Activated CD4-positive, alpha-beta T cell treated with anti-CD3 and anti-CD28 coated beads for 24 hours (primary cell): ENCODE measurements at places on chromosomes 1 and 21.

- DNase-seq: no peak
Observed at GRCh38 chr1:165679282-165680036, 18.9 kb downstream of the ALDH9A1 start.

- no peak for DNase-seq
Observed at GRCh38 chr1:89001510-89001909, 9.1 kb upstream of the KYAT3 start.

GRCh38 chr1:160745551-160745950 lies 6.5 kb downstream of the SLAMF7 start:
- DNase-seq: no peak

DNA sequence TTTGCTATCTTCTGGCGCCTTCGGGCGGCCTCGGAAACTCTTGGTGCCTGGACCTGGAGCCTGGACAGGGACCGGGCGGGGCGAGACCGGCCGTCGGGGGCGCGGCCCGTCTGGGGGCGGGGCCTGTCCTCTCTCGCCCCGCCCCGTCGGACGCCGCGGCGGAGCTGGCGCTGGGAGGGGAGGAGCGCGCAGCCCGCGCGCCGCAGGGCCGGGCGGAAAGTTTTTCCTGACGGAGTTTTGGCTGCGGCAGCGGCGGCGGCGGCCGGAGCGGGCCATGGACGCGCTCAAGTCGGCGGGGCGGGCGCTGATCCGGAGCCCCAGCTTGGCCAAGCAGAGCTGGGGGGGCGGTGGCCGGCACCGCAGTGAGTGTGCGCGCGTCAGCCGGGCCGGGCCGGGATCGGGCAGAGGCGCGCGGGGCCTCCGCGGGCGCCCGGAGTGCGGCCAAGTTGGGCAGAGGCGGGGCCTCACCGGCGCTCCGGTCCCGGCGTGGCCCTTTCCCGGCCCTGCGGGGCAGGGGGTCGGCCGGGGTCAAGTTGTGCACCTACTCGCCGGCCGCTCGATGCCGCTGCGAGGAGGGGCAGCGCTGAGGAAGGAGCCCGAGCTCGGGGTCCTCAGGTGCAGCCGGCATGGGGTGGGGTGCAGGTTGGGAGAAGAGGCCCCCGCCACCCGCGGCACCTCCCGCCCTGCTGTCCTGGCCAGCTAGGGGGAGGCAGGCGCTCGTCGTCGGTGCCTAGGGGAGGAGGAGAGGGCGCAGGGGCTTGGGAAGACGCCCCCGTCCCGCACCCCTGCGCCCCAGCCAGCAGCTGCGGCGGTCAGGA lies at the start of gene LDLRAP1:
LDLRAP1 (plus strand) TSS at position 182 of the 818 bp plus-strand sequence; CDS start at position 275, 93 bp downstream.
- peak; percentile 44 for DNase-seq

DNA sequence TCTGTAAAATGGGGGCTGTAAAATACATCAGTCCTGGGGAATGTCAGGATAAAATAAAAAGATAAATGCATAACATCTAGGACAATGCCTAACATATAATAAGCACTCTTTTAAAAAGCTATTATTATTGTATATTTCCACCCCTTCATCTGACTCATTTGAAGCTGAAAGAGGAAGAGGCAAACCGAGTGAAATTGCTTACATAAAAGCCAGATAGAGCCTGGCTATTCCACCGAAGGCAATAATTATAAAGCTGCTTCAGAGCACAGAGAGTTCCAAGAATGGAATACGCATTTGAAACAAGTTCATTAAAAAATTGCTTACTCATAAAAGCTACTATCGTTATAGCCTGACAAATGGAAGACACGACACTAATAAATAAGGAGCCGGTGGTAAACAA lies 186.1 kb upstream of the CAMK1G start:
- no peak for DNase-seq

- no peak for DNase-seq
Observed at GRCh38 chr1:111732718-111733117, 6.5 kb downstream of the INKA2 start.

DNA sequence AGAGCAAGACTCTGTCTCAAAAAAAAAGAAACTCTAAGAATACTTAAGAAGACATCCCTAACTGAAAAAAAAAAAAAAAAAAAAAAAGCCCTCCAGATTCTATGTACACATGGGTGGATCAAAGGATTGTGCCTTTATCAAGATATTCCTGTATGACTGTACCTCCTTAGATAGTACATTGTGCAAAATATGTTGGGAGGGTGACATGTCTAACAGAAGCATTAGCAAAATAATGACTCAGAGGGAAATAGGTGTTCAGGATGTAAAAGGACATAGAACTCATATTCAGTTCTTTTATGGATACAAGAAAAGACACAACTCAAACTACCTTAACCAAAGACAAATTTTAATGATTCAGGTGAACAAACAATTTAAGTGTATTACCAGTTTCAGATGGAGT lies 269.8 kb upstream of the KAZN start:
- no peak for DNase-seq
